ELR (cell line): ENCODE measurements at places on chromosomes 11 and 22.

GRCh38 chr11:102112509-102112821 is 2.2 kb downstream of the YAP1 start:
- DNase-seq, result peak; percentile 42

GRCh38 chr11:44471603-44472002 is 93.9 kb upstream of the CD82 start:
- no peak for DNase-seq

- no peak for DNase-seq
These were observed 106.9 kb downstream of the ADAMTS15 start for GRCh38 chr11:130555251-130555841.

DNA sequence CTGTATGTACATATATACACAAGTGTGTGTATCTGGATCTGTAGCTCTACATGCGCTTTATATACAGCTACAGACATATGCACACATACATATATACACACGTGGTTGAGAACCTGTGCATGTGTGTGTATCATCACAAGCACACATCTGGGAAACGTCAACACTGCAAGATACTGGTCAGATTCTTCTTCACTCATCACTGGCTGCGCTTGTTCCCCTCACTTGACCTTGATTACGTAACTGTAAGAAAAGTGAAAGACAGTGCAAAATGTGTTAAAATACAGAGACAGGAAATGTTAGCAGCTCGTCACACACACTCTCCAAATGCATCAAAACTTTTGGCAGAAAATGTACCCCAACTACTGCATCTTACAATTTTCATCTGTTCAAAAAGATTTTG is 51.9 kb upstream of the MN1 start:
- DNase-seq, result no peak

- peak; percentile 74 for DNase-seq
These were observed 7.5 kb downstream of the DIXDC1 start for GRCh38 chr11:111944651-111945051.

- DNase-seq, result no peak
These were observed 12.7 kb upstream of the CHORDC1 start for GRCh38 chr11:90235526-90235925.

GRCh38 chr22:19707347-19708290 is 6.7 kb upstream of the SEPTIN5 start:
- DNase-seq, result no peak

GRCh38 chr11:133619397-133619796 is 87.1 kb upstream of the OPCML start:
- DNase-seq, result no peak
